ENCODE measurements at places on chromosomes 16 and 17.

DNA sequence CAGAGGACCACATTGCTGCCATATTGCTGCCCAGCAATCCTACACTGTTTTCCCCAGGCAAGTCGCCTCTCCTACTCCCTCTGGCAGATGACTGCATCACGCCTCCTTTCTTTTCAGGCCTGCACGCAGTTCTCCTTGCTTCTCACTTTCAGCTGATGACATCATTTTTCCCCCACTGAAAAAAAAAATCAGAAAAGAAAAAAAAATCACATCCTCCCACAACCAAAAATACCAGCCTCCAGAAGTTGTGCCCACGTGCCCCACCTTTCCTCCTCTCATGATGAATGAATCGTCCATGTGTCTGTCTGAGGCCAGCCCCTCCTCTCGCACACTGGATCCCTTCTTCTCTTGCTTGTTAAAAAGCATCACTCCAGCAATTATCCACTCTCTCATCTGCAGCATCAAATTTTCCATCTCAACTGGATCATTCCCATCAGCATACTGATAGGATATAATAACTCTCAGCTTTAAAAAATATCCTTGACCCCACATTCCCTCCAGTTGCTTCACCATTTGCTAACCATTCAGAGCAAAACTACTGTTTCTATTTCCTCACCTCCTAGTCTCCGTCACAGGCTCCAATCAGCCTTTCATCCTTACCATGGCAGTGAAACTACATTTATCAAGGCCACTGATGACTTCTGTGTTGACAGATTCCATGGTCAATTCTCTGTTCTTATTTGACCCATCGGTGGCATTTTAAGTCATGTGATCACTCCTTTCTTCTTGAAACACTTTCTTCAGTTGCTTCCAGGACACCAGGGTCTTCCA is 30.1 kb upstream of the DYNLL2 start:
- DNase-seq, result no peak

- no peak for DNase-seq
These were observed 40.4 kb downstream of the TMEM132E start for GRCh38 chr17:34619687-34620217.

- no peak for DNase-seq
These were observed 793.3 kb upstream of the GOT2 start for GRCh38 chr16:59527206-59527997.

- DNase-seq, result no peak
These were observed 51.9 kb downstream of the WDR45B start for GRCh38 chr17:82596296-82596695.

DNA sequence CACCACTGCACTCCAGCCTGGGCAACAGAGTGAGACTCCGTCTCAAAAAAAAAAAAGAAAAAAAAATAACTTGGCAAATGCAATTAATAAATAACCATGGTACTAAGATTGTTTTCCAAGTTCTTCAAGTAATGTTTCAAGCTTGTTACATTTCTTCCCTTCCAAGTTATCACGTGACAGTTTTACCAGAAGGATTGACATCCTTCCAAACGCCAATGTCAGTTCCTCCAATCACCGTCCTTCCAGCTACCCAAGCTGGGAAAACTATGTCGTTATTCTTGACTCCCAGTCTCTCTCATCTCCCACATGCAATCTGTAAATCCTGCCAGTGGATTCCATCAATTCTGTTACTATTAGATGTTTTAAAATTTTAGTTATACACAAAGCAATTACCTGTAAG is 3.9 kb upstream of the PHAF1 start:
- DNase-seq, result no peak

DNA sequence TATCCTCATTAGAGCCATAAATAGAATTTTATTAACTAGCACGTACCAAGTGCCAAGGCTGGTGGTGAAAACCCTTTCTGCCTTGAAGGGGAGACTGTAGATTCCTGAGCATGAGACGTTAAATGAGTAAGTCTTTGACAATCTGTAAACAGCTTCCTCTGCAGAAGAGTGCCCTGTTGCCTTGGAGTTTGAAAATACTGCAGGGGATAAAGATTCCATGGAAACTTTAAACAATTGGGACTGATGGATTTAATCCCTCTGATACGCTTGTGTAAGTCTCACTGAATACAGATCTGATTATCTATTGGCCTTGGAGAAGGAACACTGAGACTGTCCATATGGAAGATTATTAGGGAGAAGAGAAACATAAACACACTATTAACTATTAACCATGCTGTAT is 1053.4 kb upstream of the RBFOX1 start:
- no peak for DNase-seq

DNA sequence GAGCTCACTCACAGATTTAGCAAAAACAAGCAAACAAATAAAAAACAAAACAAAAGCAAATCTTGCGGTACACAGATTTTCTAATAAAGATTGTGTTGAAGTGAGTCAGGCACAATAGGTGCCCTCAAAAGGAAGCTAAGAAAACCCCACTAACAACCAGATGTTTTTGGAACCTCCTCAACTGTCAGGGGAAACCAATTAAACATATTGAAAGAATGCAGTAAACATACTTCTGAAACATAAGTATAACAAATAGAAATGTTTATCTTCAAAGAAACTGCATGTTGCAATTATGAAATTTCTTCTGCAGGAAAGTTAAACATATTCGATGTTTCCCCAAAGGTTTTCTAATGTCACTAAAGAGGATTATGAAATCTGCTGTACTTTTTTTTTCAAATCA is 110.5 kb upstream of the CORO6 start:
- no peak for DNase-seq

GRCh38 chr16:84406006-84406963 is 37.9 kb downstream of the ATP2C2 start:
- no peak for DNase-seq

DNA sequence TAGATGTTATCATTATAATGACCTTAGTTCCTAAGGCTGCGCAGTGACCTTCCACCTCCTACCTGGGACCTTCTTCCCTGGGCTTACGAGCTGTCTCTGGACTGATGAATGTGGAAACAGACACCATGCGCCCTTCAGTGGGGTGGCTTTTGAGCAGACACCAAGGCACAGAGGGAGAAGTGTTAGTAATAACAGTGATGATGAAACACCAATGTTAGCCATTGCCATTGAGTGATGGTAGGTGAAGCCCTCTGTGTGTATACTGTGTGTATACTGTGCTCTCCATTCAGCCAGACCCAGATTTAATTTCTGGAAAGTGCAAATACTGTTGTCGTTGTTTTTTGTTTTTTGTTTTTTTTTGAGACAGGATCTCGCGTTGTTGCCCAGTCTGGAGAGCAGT is 44.5 kb downstream of the CLEC16A start:
- no peak for DNase-seq

DNA sequence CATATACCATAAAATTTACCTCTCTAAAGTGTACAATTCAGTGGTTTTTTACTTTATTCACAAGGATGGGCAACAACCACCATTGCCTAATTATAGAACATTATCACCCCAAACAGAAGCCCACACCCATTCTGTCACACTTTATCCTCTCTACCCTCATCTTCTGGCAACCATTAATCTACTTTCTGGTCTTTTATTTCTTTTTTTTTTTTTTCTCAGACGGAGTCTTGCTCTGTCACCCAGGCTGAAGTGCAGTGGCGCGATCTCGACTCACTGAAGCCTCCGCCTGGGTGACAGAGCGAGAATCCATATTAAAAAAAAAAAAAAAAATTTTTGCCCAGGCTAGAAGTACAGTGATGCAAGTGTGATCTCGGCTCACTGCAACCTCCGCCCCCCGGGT is 90.7 kb upstream of the CLEC18B start:
- DNase-seq, result no peak

GRCh38 chr17:7260651-7261378 is 1.5 kb downstream of the CLDN7 start:
- no peak for DNase-seq

DNA sequence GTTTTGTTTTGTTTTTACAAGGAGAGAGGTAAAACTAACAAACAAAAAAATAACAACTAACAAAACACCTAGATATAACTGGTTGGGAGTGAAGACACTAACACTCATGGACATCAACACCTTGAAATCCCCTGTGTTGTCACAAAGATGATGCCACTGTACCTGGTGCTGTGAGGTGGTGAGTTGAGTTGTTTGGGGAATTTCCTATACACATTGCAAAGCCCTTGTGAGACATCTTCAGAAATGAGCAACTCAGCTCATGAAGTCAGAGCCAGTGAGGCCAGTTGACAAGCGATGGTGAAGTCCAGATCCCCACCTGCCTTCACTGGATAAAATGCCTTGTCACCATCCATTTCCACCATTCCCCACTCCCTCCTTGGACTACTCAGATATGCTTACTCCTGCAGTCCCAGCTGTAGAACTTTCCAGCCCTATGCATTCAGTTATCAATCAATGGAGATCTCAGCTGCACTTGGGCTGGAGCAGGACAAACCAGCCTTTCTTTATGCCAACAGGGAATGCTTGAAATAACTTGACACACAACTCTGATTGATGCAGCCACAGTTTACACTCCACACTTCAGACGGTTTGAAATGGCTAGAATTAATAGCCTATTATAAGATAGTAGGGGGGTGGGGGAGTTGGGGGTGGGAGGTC is 22.2 kb downstream of the ANKFN1 start:
- DNase-seq, result no peak

- no peak for DNase-seq
These were observed 478.6 kb downstream of the MAF start for GRCh38 chr16:79121906-79122305.
